ENCODE measurements at places on chromosomes 3 and 15.
A peak's percentile ranks its signal among the peaks of the same experiment; 100 is the strongest.

- peak; percentile 53 for DNase-seq
Observed at GRCh38 chr3:191425322-191425734, 35.6 kb upstream of the PYDC2 start.

GRCh38 chr15:60315878-60316277 lies 81.9 kb downstream of the ANXA2 start:
- DNase-seq: no peak

DNA sequence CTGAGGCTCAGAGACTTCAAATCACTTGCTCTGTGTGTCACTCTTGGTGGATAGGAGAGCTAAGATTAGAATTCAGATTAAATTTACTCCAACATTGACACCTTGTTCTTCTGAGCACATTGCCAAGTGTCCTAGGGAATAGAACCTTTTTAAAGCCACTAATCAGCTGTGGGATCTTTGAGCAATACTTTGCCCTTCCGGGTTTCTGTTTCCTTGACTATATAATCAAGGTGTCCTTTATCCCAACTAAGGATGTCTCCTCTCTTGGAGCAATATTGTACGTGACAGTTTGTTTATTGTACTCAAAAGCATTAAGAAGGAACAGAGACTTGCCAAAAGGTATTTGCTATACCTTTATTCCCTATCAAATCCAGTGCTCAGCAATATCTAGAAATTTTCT lies 170.9 kb upstream of the CADPS start:
- DNase-seq: no peak

DNA sequence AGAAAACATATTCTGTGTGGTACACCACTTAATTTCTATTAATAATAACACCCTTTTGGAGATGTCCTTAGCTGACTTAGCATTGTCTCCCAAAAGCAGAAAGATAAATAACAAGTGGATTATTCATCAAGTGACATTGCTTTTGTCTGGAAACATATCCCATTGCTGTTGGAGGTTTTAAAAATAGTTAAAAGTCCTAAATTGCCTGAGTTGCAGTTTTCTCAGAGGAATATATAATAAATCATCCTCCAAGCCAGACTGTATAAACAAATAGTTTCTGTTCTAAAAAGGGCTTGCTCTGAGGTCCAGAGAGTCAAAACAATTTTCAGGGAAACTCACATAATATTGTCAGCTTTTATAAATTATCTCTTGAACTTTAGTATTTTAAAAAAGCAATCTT lies 60.4 kb upstream of the CD96 start:
- DNase-seq: no peak

DNA sequence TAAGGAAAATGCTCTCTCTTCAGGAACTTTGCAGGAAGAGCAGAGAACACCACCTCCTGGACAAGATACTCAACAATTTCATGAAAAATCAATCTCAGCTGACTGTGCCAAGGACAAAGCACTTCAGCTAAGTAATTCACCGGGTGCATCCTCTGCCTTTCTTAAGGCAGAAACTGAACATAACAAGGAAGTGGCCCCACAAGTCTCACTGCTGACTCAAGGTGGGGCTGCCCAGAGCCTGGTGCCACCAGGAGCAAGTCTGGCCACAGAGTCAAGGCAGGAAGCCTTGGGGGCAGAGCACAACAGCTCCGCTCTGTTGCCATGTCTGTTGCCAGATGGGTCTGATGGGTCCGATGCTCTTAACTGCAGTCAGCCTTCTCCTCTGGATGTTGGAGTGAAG lies 200.5 kb downstream of the AKAP13 start:
- DNase-seq: no peak

DNA sequence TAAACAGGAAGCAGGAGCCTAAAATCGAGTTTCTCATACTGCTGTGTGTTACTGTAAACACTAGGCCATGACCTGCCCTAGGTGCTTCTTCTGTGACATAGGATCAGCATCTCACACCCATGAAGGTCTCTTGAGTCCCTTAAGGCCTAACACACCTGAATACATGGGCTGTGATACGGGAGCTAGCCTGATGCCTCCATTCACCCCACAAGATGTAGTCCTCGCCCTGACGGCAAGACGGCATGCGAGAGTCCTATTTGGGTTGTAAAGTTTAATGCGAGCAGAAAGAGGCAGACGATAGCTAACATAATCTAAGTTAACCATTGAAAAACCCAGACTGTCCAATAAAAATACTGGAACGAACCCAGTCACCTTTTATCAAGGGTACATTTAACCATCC lies 241.1 kb upstream of the ICE2 start:
- no peak for DNase-seq

DNA sequence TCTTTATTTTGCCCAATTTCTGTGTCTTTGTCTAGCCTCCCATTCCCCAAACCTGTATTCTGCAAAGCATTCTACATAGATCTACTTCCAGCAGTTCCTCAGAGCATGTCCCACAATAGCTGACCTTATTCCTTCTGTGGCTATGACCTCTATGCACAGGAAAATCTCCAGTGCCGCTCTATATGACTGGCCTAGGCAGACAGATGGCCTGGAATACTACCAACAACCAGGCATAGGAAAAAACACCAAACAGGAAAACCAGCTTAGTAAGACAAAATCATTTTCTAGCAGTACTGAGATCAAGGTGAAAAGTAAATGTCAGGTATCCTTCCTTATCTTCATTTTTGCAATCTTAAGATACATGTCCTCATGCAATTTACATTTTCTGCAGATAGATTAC lies 1115.0 kb downstream of the IGSF11 start:
- no peak for DNase-seq

DNA sequence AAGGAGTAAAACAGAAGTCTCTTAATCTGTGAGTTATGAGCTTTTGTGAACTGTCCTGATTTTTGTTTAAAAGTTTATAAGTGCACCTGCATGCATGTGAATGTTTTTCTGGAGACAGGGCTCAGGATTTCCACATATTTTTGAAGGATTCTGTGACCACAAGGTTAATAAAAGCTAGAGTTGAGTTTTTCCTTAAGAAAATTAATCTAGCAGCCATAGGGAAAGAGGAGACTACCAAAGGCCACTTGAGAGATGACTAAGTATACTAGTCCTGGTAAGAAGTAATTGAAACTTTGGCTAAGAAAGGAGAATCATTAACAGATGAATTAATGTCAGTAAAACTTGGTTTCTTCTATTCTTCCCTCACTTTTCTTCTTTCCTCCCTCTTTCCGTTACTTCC lies 176.8 kb upstream of the EPHA3 start:
- no peak for DNase-seq

DNA sequence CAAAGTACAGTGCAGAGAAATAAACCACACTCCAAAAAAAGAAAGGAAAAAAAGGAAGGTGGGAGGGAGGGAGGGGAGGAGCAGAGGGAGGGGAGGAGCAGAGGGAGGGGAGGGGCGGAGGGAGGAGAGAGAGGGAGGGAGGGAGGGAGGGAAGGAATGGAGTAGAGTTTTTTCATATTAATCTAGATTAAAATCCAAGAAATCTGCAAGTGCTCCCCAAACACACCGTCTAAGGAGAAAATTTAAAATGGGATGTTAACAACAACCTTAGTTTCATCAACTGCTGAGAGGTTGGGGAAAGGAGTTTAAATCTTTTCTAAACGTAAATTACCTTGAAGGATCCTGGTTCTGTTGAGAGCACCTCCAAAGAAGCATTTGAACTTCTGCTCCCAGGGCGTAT lies 6.6 kb downstream of the FSIP1 start:
- DNase-seq: no peak

Data from Panc1 (cell line).